ENCODE measurements at places on chromosomes 1 and 21.
A peak's percentile ranks its signal among the peaks of the same experiment; 100 is the strongest.

- no peak for DNase-seq
Observed at GRCh38 chr1:76229279-76230005, 154.9 kb downstream of the ST6GALNAC3 start.

DNA sequence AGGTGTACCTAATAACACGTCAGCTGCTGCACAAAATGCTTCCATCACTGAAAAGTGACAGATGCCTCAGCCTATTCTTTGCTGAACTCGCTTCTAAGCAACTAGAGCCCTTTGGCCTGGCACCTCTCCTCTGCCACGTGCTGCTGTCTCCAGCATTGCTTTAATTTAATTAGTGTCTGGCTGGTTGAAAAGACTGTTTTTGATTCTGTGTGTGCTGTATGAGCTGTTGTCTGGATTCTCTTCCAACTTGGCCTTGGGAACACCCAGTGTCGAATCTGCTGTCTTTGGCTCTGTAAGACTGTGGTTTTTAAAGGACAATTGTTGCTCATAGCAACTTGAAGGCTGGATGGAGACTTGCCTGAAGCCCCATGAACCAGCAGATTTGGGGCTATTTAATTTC is 109.5 kb downstream of the PSMG1 start:
- DNase-seq: no peak

GRCh38 chr1:244957122-244957521 is 92.8 kb upstream of the HNRNPU start:
- DNase-seq: no peak

DNA sequence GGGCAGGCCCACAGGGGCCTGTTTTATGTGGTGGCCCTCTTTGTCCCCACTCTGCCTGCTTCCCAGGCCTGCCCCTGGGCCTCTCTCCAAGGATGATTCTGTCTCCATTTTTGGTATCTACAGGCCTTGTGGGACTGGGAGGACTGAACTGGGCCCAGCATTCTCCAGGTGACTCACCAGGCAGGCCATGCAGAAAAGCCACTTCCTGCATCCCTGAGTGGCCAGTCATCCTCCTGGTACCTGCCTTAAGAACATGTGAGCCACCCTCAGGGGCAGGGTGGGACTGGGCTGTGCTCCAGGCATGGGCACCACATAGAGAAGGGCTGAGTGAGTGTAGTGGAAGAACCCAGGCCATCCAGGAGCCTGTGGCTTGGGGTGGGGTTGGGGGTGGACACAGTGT is 20.0 kb upstream of the BCAR3 start:
- no peak for DNase-seq

DNA sequence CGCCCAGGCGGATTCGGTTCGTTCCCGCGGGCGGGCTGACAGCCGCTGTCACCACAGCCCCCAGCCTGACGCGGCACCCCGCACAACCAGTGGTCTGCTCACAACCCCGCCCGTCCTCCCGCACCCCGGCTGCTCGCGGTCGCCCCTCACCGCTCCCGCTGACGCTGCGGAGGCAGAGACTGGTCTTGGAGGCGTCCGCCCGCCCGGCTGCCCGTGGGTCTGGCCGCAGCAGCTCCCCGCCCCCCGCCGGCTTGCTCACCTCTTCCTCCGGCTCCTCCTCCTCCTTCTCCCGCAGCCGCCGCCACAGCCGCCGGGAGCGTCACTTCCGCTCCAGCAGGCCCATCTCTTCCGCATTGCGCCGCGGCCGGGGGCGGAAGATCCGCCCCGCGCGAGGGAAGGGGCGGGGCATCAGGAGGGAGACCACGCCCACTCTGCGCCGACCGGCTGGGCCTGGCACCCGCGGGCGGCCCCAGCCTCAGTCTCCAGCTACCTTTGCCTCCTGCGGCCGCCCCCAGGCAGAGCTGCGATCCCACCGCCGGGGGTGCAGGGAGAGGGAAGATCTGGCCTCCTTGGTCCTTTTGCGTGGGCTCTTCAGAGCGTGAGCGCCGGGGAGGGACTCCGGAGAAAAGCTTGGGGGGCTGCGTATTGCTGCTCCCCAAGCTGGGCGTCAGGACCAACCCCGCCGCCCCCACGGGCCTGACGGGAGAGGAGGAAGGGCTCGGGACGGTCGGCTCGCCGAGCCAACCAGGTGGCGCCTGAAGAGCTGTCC is at the start of gene SYNJ1:
SYNJ1 (minus strand) TSS at position 327 of the 769 bp plus-strand sequence. CDS start 1,118 bp downstream, outside the sequence.
- peak; percentile 82 for DNase-seq

GRCh38 chr21:21101911-21102310 is 103.7 kb downstream of the NCAM2 start:
- DNase-seq: no peak

GRCh38 chr1:76065270-76065669 is 9.3 kb upstream of the ST6GALNAC3 start:
- no peak for DNase-seq

GRCh38 chr1:111734426-111734825 is 4.8 kb downstream of the INKA2 start:
- DNase-seq: no peak

DNA sequence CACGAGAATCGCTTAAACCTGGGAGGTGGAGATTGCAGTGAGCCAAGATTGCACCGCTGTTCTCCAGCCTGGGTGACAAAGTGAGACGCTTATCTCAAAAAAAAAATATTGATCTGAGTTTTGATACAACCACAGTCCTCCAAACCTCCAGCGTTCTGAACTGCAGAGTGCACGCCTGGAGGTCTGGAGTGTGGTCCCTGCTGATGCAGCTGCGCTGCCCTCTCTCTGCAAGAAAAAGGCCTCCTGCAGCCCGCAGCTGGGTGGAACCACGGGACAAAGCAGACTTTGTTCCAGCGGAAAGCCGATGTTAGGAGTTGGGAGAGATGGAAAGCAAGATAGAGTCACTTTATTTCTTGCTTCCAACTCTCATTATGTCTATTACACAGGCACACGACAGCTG is 144.9 kb upstream of the SOD1 start:
- DNase-seq: no peak

DNA sequence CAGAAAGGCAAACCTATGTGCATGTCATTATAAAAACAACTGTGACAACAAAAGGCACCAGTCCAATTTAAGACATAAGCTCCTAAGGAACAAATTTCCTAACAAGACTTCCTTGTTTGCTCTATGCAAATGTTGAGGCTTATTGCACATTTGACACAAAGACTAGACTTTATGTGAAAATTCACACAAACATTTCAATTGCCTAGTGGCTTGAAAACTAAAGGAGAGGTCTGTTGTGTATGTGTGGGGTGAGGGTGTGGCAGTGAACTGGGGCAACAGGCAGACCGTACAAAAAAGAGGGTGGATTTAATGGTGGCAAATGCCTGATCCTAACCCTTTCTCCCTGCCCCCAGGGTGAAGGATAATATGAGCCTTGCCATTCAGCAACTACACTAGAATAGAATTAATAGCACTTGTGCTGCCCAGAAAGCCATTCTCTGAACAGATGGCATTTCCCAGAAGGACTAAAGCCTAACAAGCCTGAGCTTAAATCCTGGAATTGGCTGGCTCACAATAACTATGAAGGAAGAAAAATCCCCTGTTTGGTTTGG is 73.9 kb downstream of the GLUL start:
- DNase-seq: peak; percentile 92

DNA sequence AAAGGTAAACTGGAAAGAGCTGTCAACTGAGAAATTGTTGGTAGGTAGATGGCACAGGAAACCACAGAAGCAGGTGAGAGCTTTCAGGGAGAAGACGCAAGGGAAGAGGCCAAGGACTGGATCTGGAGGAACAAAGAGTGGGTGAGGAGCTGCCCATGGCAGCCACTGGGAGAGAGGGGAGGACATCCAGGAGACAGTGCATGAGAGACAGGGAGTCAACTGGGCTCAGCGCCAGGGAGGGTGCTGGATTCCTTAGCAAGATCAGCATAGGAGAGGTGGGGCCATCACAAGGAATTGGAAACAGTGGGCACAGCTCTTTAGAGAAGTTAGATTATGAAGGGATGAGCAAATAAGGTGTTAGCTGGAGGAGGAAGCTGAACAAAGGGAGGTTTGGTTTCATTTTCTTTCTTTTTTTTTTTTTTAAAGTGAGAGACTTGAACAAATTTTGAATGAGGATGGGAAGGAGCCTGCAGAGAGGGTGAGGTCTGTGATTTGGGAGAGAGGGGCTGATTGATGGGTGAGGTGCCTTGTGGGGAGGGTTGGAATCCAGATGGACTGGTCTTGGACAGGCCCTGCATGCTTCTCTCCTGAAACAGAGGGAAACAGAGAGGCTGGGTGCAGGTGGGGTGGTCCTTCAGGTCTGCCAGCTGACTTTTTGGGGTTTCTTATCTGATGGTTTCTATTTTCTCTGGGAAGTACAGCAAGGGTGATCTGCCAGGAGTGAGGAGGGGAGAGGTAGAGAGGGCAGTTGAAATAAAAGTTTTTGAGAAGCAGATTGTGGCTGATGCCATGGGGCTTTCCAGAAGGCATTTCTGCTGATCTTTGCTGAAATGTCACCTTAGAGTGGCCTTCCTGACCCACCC is 5.4 kb downstream of the CYP4B1 start:
- DNase-seq: no peak

DNA sequence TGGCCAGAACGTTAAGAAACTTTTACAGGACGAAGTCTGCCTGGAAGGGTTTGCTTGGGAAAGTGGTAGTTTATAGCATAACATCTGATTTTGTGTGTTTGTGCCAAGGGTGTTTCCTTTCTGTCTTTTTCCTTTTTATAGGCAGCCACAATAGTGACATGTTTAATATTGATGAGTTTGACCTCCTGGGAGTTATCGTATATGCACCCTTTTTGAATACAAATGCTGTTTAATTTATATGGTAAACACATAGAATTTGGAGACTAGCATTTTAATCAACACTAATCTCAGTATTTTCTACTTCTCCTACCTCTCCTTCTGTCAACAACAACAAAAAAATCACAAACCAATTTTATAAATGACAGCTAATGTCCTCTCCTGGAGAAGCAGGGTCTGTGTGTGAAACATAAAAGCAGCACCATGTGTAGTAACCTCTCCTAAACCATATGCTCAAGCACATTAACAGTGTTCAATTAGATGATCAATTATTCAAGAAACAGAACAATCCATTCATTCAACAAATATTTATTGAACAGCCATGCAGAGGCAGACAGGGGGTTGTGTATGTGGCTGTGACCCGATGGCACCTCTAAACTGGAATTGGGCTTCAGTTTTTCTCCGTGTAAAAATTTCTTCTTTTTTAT is 604 bp upstream of the FMN2 start:
- DNase-seq: no peak

- DNase-seq: no peak
Observed at GRCh38 chr21:42820616-42821465, 58.5 kb downstream of the WDR4 start.

- DNase-seq: peak; percentile 43
Observed at GRCh38 chr1:228416217-228416933, at the start of gene TRIM17. TSS of gene TRIM17 (minus strand) at chr1:228416861. CDS start at chr1:228415072, 1,789 bp downstream.

GRCh38 chr1:183651612-183652011 is 1.5 kb downstream of the APOBEC4 start:
- no peak for DNase-seq

- no peak for DNase-seq
Observed at GRCh38 chr21:45310459-45310858, 22.8 kb upstream of the POFUT2 start.

DNA sequence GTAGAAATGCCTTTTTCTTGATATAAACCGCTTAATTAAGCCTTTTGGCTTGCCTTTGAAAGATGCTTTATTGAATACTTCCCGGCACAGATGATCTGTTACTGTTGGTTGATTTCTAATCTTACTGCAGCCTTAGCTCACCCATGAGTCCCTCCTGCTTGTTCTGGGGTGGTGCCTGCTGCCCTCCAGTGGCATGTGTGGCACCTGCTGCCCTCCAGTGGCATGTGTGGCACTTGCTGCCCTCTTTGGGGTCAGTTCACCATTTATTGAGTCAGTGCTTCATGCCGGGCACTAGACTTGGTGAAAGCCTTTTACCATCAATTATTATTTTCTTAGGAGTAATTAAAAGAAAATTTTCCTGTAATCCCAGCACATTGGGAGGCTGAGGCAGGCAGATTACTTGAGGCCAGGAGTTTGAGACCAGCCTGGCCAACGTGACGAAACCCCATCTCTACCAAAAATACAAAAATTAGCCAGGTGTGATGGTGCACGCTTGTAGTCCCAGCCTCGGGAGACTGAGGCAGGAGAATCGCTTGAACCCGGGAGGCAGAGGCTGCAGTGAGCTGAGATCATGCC is 54.3 kb downstream of the ADARB1 start:
- no peak for DNase-seq

GRCh38 chr1:112383759-112384370 is 12.1 kb upstream of the CTTNBP2NL start:
- DNase-seq: no peak

DNA sequence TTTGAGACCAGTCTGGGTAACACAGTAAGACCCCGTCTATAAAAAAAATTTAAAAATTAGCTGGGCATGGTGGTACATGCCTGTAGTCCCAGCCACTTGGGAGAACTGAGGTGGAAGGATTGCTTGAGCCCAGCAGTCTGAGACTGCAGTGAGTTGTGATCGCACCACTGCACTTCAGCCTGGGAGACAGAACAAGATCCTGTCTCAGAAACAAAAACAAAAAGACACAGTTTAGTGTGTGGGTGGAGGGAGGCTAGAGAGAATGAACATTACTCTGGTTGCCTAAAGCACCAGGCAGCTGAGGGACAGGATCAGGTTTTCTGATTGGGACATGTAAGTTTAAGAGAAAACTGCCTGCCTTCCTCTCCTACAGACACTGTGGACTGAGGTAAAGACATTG is 42.3 kb downstream of the VAMP4 start:
- no peak for DNase-seq

GRCh38 chr1:15802234-15802965 is 5.0 kb downstream of the UQCRHL start:
- no peak for DNase-seq

DNA sequence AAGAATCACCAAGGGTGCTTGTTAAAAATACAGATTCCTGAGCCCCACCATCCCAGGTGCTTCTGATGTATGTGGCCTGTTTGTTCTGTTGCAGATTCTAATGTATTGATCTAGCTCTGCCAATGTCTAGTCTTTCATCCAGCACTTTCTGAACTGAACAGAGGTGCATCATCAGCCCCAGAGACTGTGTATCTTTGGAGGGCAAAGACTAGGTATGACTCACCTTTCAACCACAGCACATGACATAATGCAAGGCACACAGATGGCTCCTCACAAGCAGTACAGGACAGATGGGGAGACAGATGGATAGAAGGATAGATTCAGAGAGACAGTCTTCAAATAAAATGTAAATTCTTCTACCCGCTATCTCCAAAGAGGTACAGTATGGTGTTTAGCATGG is 32.3 kb downstream of the CD58 start:
- no peak for DNase-seq

DNA sequence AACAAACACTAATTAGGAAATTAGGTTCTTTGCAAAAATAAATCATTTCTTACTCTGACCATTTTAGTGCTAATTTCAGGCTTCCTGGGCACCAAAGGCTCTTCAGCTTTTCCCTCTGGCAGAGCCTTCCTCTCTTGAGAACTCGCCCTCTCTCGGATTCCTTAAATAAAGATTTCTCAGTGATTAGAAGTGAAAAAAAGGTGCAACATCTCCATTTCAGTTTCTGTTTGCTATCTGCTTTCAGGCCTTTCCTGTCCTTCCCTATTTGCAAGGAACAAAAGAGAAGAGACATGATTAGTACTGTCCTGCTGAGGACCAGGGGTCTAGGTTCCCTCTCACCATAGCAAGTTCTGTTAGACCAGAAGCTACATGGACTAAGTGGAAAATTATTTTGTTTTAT is 27.8 kb upstream of the CACYBP start:
- DNase-seq: no peak

- DNase-seq: no peak
Observed at GRCh38 chr1:92832537-92833114, 786 bp downstream of the RPL5 start.

- DNase-seq: no peak
Observed at GRCh38 chr1:174367892-174368291, 79.9 kb upstream of the GPR52 start.

GRCh38 chr21:28444111-28444510 is 548.6 kb downstream of the LTN1 start:
- DNase-seq: no peak
